T47D (cell line): ENCODE measurements at places on chromosomes 6 and 20.

DNA sequence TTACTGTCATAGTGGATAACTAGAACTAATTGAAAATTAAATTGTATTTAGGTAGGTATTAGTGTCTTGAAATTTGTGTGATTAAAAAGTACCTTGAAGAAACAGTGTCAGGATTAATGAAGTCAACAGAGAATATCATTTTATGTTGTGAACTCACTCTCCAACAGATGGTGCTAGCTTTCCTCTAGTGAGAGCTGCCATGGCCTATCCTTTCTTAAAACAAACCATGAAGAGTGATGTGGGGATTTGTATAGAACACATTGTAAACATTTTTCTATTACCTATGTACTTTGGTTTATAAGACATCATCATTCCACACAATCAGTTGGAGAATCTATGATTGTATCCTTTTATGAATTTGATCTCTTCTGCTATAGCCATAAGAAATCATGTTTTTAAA lies 4.8 kb upstream of the SRSF12 start:
- peak; percentile 57 for DNase-seq

- no peak for DNase-seq
Measured at GRCh38 chr6:126038234-126038633, 51.9 kb downstream of the TRMT11 start.

GRCh38 chr20:57175397-57176010 lies 90.9 kb downstream of the BMP7 start:
- DNase-seq: no peak

- no peak for DNase-seq
Measured at GRCh38 chr6:120646101-120646500, 688.2 kb downstream of the TBC1D32 start.

- DNase-seq: no peak
Measured at GRCh38 chr6:94751641-94752329, 825.5 kb upstream of the MANEA start.

- DNase-seq: no peak
Measured at GRCh38 chr6:26556263-26557070, 18.3 kb downstream of the HMGN4 start.

DNA sequence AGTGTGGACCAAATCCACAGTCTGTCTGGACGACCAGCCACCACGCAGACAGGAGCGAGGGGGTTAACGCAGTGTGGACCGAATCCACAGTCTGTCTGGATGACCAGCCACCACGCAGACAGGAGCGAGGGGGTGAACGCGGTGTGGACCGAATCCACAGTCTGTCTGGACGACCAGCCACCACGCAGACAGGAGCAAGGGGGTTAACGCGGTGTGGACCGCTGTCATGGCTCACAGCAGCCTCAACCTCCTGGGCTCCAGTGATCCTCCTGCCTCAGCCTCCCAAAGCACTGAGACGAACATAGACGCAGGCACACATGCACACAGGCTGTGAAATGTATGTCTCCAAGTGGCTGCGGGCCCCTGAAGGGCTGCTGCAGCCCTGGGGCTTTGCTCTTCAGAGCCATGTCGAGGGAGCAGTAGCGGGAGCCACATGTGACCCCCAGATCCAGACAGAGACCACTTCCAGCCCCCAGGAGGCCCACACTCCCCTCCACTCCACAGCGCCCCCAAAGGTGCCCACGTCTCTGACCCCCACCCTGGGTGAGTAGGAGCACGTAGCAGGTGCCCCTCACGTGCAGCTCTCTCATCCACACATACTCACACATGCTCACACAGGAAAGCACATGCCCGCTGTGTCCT lies 98.1 kb downstream of the YTHDF1 start:
- DNase-seq: no peak

- no peak for DNase-seq
Measured at GRCh38 chr6:36515844-36516243, 31.4 kb downstream of the STK38 start.

- DNase-seq: no peak
Measured at GRCh38 chr20:1994627-1995026, 769 bp upstream of the PDYN start.

DNA sequence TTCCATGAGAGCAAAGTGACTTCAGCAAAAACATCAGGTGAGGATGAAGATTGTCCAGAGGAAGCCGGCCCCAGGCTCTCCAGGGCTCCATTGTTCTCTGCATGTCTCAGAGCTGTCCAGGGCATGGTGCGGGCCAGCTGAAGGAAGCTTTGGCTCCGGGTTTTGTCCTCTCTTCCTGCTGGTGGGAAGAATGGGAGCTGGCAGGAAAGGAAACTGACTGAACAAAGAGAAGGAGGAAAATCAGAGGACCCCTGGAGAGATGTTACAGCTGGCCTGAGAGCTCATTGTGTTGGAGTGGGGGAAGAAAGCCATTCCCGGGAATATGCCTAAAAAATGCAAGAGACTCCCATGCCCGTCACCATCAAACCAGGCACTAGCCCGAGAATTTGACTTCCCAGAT lies 27.1 kb downstream of the PRND start:
- DNase-seq: no peak

DNA sequence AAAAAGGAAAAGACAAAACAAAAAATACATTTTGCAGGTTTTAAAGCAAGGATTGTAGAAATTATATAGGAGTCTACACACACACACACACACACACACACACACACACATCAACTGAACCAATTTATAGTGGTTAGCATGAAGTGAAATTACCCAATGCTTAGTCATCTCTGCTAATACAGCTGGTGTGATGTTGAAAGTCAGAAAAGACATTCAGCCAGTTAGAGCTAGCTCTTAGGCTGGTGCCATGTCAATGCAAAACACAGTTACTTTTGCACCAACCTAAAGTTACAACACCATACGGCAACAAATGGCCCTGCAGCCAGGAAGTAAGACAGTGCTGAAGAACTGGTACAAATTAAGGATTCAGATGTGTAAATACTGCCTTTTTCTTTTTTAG lies 15.2 kb downstream of the FAM210B start:
- peak; percentile 32 for DNase-seq

DNA sequence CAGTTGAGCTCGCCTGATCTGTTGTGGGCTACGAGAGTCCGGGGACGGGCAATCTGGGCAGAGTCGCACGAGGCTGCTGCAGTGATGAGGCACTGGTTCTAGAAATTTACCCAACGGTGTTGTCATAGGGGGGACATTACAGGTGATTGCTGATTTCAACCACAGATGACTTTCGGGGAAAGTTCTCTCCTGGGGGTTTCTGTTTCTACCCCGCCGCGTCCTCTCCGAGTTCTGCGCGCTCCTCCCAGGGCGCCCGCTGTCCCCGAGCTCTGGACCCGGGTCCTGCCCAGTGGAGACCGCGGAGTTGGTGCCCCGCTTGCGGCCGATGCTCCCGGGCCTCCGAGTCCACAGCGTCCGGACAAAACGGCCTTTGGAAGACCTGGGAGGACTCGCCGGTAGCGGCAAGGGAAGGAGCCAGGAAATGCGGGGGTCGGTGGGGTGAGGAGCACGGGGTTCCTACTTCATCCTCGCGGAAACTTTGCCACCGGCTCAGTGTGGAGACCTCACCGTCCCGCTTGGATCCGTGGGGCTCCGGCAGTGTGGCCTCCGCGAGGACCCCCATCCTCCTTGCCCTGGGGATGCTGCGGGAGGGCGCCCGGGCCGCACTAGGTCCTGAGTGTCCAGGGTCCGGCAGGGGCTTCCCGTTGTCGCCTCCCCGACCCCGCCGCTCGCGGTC lies 12.3 kb upstream of the RAET1L start:
- DNase-seq: no peak

- no peak for DNase-seq
Measured at GRCh38 chr20:48682529-48683363, 145.1 kb downstream of the PREX1 start.

- DNase-seq: no peak
Measured at GRCh38 chr6:117329926-117330325, 64.6 kb downstream of the VGLL2 start.

DNA sequence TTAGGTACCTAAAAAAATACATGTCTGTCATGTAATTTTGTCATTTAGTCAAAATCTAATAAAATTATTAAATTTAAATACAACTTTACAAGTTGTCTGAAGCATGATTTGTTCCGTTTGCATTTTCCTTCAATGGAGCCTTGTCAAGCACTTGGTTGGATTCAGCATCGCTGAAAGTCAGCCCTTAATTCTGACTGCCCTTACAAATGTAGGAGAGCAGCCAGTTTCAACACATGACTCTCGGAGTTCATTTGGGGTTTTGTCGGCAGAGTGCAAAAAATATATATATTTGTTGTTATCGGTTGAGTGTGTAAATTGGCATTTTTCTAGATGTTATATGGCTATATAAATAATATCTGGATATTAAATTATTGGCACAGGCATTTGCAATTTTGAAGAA lies 180.6 kb downstream of the RPS12 start:
- DNase-seq: no peak

- DNase-seq: no peak
Measured at GRCh38 chr6:43749461-43749860, 20.6 kb upstream of the VEGFA start.

- DNase-seq: no peak
Measured at GRCh38 chr6:156102129-156102528, 646.5 kb upstream of the NOX3 start.

DNA sequence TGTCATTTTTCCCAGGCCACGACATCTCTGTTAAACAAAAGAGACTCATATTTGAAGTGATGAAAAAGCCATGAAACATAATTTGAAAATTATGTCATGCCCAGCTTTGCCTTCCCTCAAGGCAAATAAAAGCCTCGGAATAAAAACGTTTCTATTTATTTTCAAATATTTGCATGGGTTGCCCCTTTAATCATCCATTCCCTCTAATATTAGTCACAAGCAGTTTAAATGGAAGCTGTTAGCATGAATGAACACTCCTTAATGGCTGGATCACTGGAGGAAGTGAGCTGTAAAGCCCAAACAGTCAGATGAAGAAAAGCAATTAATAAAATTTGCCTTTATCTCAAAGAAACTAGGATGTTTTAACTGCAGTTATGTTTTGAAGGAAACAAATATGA lies 69.3 kb upstream of the STMND1 start:
- no peak for DNase-seq

- no peak for DNase-seq
Measured at GRCh38 chr20:63351811-63352591, 9.1 kb downstream of the CHRNA4 start.
